ENCODE measurements at places on chromosomes 1 and 21.

DNA sequence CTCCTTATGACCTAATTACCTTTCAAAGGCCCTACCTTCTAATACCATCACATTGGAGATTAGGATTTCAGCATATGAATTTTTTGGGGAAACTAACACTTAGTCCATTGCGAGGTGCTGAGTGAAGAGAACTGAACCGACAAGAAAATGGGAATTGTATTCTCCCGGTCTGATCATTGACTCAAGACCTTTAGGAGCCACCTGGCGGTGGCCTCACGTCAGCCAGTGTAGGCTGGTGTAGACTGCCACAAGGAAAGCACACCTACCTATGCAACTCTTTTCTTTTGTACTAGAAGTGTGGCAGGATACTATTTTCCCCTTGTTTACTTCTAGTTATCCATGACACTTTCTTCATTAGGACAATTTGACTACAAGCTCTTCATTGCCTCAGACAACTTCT is 333.5 kb upstream of the B3GALT2 start:
- DNase-seq: no peak

DNA sequence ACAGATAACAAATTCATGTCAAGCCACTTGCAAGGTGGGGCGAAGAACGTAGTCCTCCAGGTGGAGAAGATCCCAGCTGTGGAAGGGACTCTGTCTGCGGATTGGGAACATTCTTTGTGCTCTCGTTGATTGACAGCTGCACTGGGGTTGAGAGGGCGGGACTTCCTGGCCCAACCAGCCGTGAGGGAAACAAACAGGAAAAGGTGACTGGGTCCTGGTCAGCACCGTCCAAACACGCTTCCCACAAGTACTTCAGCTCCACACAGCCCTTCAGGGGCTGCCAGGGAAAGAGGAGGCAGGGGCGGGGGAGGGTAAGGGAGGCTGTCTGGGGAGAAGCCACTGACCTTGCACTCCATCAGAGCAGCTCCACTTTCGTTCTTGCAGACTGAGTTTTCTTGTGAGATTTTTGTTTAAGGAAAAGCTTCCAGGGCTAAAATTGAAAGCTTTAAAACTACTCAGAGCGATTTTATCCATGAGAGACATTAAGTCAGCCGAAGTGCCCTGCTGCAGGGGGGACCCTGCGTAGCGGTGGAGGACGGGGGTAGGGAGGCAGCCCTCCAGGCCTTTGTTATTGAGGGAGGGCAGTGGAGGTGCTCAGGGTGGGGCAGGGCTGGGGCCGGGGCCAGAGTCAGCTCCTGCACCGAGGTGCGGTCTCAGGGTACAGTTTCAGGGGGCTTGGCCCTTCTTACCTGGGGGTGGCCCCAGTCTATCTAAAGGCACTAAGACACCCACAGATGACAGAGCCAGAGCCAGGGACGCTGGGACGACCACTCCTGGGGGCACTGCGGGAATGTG is 21.6 kb upstream of the STUM start:
- DNase-seq: no peak

- no peak for DNase-seq
These were observed 56.0 kb downstream of the RUNX3 start for GRCh38 chr1:24874056-24874455.

- no peak for DNase-seq
These were observed 599 bp downstream of the MRPL24 start for GRCh38 chr1:156740237-156740740.

DNA sequence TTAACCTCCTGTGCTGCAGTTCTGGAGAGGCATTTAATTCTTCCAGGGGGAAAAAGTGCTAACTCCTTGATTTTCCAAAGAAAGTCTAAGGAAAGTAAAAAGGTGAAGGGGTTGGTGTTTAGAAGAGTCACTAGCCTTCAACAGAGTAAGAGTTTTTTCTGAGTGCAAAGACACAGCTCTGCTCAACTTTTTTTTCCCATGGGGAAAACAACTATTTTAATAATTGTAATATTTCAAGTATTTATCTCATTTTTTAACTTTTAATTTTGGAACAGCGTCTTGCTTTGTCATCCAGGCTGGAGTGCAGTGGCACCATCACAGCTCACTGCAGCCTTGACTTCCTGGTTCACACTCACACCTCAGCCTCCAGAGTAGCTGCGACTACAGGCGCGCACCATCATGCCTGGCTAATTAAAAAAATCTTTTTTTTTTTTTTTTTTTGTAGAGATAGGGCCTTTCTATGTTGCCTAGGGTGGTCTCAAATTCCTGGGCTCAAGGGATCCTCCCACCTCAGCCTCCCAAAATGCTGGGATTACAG is 202.6 kb downstream of the APP start:
- DNase-seq: no peak

- no peak for DNase-seq
These were observed 49.8 kb upstream of the IFNLR1 start for GRCh38 chr1:24236789-24237371.

- DNase-seq: no peak
These were observed 20.9 kb upstream of the ATP5PO start for GRCh38 chr21:33936301-33937038.

GRCh38 chr1:195899762-195900352 is 708.4 kb downstream of the KCNT2 start:
- DNase-seq: no peak

DNA sequence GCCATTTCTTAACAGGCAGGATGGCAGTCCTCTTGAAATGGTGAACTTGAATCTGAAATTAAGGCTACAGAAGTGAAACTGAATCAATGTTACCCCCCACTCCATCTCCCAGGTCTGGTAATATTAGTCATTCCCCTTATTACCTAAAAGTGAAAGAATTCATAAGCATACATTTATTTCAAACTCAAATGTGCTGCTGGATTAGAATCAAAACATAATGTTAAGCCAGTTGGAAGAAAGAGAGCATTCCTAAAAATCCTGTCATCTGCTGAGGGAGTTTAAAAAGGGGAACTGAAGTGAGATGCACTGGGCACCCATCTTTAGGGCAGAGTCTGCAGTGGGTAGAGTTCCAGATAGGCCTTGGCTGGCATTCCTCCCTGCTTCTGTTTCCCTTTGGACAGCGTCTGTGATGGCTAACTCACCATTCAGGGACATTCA is 17.4 kb downstream of the KIAA0319L start:
- DNase-seq: no peak

DNA sequence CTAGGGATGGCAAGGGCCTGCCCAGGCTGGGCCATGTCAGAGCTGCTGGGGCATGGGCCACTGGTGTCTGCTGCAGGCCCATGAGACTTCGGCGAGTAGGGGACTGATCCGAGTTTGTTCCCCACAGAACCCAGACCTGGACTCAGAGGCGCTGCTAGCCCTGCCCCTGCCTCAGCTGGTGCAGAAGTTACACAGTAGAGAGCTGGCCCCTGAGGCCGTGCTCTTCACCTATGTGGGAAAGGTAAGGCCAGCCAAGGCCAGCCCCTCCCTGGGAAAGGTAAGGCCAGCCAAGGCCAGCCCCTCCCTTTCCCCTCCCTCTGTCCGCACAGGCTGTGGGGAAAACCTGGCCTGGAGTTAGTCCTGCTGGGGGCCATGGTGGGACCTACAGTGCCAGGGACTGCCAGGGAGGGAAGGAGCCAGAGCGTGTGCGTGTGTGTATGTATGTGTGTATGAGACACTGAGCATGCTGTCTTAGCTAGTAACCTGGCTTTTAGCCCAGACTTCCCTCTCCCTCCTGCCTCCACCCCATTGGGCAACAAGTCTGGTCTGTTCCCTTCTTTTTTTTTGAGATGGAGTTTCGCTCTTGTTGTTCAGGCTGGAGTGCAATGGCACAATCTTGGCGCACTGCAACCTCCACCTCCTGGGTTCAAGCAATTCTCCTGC is 8.0 kb downstream of the FAAH start:
- peak; percentile 93 for DNase-seq

DNA sequence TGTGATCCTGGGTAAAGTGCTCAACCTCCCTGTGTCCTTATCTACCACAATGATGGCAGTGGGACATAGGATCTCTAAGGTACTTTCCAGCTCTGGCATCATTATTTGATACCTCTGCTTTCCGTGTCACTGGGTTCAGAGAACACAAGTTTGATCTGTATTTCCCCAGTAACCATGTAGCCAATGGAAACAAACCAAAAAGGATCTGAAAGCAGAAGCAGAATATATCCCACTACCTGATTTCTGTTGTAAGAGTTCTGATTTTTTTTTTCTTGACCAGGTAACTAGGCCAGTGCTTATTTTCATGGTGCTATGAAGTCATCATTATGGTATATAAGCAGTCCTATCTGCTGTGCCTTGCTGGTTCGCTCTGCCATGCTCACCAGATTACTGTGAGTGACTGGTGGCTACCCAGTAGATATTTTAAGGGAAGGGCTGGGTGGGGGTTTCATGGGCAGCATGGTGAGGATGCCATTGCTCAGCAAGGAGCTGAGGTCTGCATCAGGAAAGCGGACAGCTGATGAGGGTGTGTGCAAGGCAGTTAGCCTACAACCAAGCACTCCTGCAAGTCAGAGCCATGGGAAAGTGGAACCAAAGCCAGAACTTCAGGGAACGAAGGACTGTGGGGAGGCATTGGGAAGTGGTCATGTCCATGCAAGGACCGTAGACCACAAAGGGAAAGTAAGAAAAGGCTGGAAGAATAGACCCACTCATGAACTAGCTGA is 104.9 kb upstream of the EDEM3 start:
- DNase-seq: no peak

GRCh38 chr21:44510508-44511218 is 29.3 kb downstream of the KRTAP10-1 start:
- DNase-seq: peak; percentile 24

- DNase-seq: no peak
These were observed 32.4 kb downstream of the LTN1 start for GRCh38 chr21:28960245-28960644.

DNA sequence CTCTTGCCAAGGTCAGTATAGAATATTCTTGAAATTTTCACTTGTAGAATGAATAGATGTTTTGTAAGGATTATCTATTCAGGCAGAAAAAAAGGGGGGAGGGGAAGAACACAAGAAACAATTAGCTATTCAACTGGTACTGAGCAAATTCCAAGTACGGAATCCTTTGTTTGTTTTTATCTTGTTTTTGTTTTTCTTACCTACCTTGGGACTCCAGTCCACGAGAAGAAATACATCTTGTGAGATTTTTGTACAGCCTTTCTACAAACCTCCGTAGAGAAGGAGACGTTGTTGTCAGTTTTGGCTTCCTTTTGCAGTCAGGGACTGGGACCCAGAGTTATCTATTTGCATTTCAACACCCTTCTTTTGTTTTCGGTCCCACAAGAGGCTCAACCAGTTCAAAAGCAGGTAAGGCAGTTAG is 36.0 kb downstream of the ZNF281 start:
- no peak for DNase-seq

DNA sequence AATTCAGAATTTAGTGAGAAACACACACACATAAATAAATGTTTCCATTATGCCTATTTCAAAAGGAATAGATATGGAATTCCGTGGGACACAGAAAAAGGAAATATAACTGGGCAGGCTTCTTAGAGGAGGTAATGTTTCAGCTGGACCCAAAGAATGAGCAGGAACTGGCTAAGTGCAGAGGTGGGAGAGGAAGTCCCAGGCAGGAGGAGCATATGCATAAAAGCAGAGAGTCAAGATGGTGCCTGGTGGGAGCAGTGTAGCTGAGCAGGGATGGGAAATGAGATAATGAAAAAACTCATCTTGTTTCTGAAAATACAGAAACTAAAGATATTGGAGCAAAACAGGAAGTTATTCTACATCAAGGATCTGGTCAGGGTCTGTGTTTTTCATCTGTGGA is 115.2 kb upstream of the MAGI3 start:
- no peak for DNase-seq

DNA sequence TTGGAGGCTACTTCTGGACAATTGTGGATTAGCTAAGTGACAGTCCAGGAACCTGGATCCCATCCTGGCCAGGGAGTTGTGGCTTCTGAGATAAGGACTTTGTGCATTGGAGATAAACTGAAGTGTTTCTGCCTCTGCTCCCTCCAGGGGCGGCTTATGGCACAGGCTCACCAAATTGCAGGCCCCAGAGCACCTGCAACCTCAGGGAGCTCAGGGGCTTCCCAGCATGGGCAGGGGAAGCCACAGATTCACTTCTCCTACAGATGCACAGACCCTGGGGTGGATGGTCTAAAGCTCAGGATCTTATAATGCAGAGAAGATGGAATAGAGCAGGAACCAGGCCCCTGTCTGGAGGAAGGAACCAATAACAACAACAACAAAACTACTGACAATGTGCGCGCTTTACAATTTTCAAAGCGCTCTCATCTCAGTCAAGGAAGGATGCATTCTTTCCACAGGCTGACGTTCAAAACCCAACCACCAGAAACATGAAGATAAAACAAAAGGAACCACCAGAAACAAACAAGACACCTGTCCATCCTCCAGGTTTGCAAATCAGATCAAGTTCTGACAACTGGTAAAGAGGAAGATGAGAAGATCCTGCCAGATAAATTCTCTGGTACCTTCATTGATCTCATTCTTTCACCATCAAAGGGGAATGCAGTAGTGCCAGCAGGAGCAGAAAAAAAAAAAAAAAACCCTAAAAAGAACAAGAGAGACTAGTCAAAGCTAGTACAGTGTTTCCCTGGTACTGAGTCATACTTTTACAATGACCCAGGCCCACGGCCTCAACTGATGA is 121.0 kb upstream of the IRF2BP2 start:
- no peak for DNase-seq

DNA sequence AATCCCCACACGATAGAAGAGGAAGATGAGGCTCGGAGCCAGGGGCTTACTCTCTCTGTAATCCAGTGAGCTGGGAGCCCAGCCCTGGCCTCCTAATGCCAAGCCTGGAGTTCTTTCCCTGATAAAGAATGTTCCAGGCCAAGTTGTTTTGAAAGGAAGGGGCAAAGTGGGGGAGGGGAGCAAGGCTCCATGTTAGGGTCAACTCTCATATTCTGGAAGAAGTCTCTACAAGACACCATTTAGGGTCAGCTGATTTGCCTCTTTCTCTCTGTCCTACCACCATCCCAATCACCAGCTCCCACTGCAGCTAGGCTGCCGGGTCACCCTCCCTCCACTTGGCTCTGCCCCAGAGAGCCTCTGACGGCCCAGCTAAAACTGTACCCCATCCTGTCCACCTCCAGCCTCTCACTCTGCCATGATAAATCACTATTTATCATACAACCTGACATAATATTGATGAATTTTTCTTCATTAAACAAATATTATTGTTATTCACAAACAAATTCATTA is 95.0 kb downstream of the GLIS1 start:
- DNase-seq: no peak

- no peak for DNase-seq
These were observed 126.2 kb downstream of the LACTBL1 start for GRCh38 chr1:22846458-22846857.

GRCh38 chr1:226406401-226406881 is 1.5 kb downstream of the PARP1 start:
- DNase-seq: no peak

- DNase-seq: no peak
These were observed 25.9 kb downstream of the SHISA4 start for GRCh38 chr1:201914456-201915235.

- no peak for DNase-seq
These were observed 71.0 kb downstream of the MAB21L3 start for GRCh38 chr1:116182019-116182714.
